Fibroblast of the aortic adventitia (primary cell): ENCODE measurements at places on chromosomes 6 and 20. TPM values are rescaled to one million over a fixed set of nuclear protein-coding genes. Genes with fewer than 3 reads are reported as not detected.

ADTRP gene
- total RNA-seq = 2.6 and 10.9 TPM in 2 replicates

BRPF3 gene
- total RNA-seq = 15.3 and 19.1 TPM in 2 replicates

DNA sequence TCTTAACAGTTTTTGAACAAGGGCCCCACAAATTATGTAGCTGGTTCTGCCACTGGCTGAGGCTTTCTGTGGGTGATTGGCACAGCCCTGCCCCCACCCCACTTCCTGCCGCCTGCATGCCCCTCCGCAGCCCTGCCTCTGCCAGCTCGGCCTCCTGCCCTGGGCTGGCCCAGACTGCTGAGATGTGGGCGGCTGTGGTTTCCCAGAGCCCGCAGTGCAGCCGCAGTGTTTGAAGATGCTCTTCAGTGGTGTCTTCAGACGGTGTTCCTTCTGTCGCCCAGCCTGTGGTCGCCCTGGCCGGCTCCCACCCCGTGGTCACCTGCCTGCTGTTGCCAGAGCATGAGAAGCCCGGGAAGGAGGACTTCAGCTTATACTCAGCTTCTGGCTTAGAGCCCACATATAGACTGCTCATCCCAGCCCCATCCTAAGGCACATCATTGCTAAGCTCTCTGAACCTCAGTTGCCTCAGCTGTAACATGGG lies 154.3 kb downstream of the VEGFA start:
- DNase-seq = no peak

DNA sequence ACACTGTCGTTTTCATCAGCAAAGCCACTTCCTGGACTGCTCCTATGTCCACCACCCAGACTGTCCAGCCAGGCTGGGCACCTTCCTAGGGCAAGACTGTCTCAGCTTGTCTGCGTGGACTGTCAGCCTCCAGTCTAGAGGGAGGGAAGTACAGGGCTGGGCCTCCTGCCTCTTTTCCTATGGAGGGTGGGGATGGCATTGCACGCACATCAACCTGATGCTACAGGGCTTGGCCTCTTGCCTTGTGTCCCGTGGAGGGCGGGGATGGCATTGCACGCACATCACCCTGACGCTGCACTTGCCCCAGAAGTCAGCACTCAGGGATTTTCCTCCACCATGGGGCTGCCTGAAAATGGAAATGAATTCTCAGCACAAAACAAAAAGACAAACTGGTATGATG lies 304.2 kb upstream of the CDH4 start:
- no peak for DNase-seq

GRCh38 chr20:740162-740561 lies 28.1 kb downstream of the SLC52A3 start:
- no peak for DNase-seq

DNA sequence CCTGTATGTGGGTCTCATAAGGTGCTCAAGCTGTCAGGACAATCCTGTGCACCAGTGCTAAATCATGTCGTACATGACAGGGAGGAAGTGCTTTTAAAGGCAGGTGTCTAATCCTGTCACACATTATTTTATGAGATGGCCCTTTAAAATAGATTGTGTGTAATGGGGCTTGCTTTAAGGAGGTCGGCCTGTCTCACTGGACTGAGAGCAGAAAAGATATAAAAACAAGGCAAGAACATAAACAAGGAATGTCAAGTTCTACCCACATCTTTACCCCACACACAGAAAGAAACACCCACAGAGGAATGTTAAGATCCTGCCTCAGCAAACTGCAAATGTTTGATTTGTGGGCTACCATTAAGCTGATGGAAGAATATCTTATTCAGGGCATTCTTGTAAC lies 279.0 kb downstream of the FOXA2 start:
- no peak for DNase-seq
